Activated CD8-positive, alpha-beta T cell treated with anti-CD3 and anti-CD28 coated beads, Interleukin-2, amount 10 ng/mL, durations not matched to agents 7 days and 5 days (primary cell): ENCODE measurements at places on chromosomes 6 and 20. TPM values are rescaled to one million over a fixed set of nuclear protein-coding genes. Genes with fewer than 3 reads are reported as not detected.

The POM121L2 gene
- not detected for total RNA-seq

The FAM229B gene
- 2.2 TPM for total RNA-seq

The PHF10 gene
- total RNA-seq = 50.5 TPM

The COL9A1 gene
- not detected for total RNA-seq
